Activated T-helper 1 cell treated with Interleukin-2 at 50 U/mL for 16 hours (primary cell): ENCODE measurements at places on chromosomes 1 and 21.

DNA sequence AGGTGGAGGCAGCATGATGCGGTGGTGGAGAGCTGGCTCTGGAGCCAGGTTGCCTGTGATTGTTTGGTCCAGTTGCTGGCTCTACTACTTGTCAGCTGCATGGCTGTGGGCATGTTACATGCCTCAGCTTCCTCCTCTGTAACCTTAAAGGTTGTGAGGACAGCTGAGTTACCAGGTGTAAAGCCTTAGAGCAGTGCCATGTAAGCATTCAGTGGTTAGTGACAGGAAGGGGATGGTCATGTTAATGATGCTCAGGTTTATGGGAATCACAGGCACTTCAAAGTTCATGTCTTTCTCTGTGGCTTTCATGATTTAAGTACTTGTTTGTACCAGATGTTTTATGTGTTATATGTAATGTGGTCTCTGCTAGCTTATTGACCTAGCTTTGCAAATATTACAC lies 32.6 kb downstream of the PTGFRN start:
- no peak for DNase-seq

GRCh38 chr1:98854137-98854536 lies 150.5 kb downstream of the PLPPR5 start:
- no peak for DNase-seq

- DNase-seq = no peak
Measured at GRCh38 chr1:79741720-79742421, 735.3 kb upstream of the ADGRL4 start.

DNA sequence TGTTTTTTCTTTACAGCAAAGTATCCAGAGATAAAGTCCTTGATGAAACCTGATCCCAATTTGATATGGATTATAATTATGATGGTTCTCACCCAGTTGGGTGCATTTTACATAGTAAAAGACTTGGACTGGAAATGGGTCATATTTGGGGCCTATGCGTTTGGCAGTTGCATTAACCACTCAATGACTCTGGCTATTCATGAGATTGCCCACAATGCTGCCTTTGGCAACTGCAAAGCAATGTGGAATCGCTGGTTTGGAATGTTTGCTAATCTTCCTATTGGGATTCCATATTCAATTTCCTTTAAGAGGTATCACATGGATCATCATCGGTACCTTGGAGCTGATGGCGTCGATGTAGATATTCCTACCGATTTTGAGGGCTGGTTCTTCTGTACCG lies 6.5 kb downstream of the DEGS1 start:
- DNase-seq = no peak

DNA sequence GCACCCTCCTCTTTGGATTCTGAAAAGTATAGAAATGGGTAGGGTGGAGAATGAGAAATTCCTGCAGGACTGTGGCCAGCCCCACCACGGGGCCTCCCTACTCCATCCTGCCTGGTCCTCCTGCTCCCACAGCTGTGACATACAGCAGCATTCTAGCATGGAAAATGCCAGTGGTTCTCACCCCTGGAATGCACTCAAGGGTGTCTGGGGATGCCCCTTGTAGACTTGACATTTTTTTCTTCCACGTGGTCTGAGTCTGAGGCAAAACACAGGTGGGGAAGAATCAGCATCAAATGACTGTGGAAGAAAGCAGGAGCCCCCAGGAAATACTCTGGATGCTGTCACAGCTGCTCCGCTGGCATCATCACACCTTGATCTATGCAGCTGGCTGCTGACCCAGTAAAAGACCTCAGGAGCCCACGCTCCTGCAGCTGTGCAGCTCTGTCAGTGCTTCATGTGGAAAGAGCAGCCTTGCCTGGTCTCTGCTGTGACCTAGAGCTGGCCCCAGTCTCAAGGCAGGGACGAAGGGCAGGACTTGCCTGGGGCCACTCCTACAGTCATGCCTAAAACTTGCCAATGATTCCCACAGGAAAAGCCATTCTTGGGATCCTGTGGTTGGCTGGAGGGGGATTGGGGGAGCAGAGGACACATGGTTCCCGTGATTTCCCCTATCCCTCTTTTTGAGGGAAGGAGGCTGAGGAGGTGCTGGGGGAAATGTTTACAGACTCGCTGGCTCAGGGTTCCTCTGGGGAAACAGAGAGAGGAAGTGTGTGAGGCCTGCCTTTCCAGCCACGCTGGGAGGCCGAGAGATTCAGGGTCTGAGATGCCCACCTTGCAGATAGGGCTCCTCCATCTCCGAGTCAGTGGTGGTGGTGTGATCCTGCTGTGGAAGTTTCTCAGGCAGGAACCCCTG lies 10.8 kb upstream of the A3GALT2 start:
- DNase-seq = no peak

DNA sequence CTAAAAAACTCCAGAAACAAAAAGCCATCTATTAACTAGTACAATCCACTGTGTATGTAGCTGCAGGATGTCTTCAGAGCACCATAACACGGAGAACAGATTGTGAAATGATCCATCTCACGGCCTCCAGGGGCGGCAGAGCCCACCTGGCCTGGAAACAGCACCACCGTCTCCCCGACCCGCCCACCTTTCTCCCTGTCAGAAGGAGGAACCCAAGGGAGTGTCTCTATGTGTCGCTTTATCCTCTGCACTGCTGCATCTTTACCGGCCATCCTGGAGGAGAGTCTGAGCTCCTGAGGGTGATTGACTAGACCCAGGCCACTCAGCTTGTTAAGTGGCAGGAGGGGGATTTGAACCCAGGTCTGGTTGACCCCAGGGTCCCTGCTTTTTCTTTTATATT lies 405.0 kb downstream of the MATN1 start:
- DNase-seq = no peak

- DNase-seq = no peak
Measured at GRCh38 chr1:180267761-180268555, 37.9 kb downstream of the LHX4 start.

- DNase-seq = no peak
Measured at GRCh38 chr1:196877964-196878363, 9.9 kb upstream of the CFHR4 start.

GRCh38 chr1:225754940-225755641 lies 22.5 kb upstream of the SRP9 start:
- DNase-seq = no peak

DNA sequence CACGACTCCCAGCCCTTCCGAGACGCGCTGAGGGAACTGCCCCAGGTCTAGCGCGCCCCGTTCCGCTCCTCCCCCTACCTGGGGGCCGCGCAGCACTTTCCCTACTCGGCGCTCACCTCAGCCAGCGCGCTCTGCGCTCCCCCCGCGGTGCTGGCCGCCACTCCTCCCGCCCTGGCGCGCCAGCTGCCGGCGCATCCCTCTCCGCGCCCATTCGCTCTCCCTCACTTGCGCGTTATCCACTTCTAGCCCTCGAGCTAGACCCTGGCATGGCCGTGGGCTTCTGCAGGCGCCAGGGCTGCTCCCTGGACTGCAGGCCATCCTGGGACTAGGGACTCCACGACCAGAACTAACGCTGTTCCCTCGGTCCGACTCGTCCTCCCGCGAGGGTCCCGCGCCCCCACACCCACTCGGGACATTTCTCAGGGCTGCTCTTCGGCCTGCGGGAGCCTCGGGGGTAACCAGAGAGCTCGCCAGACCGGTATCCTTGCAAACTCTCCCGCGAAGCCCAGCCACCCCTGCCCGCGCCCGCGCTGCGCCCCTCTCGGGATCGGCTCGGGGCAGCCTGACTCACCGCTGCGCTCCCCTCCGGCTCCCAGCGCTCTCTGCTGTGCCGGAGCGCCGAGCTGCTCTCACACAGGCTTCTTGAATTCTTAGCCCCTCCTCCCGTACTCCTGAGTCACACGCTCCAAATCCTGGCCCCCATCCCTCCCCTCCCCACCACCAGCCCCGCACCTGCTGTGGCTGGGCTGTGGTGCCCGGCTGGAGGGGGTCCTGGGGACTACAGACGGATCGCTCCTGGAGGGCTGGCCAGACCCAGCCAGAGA lies at the start of gene NGF:
NGF (minus strand) TSS at position 617 of the 824 bp plus-strand sequence. CDS start 51,454 bp downstream, outside the sequence.
- DNase-seq = no peak

DNA sequence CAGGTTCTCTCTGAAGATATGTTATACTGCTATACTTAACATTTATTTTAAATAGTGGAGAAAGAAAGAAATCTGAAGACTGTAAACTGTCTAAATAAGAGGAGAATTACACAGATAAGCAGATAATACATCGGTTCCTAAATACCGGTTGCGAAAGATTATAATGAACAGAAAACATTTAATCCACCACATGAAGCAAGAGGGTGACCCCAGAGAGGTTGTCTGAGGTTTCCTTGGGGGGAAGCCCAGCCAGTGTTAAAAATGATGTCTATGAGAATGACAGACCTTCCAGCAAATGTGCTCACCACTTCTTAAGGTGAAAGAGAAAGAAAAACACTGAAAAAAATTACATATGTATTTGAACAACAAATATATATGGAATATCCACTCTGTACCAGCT lies 356.4 kb upstream of the KAZN start:
- no peak for DNase-seq
